ENCODE measurements at places on chromosomes 4 and X.

- DNase-seq = no peak
Observed at GRCh38 chr4:72770708-72771107, 201.7 kb upstream of the ADAMTS3 start.

- no peak for DNase-seq
Observed at GRCh38 chrX:13540602-13541001, 28.8 kb upstream of the EGFL6 start.

GRCh38 chr4:123526511-123526910 is 129.9 kb downstream of the SPRY1 start:
- DNase-seq = no peak

DNA sequence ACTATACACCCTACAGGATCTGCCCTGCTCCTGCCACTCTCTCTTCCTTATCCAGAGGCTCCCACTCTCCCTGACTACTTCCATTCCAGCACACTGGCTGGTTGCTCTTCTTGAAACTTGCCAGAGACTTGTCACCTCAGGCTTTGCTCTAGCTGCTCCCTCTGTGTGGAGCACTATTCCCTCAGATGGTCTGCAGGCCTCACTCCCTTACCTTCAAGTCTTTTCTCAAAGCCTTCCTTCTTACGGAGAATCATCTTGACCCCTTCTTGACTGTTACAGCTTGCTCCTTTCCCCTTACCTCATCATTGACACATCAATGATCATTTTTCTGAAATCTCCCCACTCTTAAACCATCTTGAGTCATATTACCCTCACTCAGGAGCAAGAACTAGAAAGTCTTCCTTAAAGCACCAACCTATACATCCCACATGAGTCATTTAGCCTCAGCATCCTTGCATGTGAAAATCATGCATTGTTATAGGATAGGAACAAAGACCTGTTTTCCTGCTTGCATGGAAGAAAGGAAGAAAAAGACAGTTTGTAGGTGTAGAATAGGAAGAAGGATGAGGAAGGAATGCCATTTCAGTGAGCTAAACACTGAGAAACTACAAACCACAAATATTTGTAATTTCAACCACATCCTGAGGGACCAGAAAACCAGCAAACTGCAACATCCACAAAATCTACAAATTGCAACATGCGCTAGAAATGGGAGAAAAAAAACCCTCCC is 55.7 kb downstream of the ANTXR2 start:
- DNase-seq = no peak

DNA sequence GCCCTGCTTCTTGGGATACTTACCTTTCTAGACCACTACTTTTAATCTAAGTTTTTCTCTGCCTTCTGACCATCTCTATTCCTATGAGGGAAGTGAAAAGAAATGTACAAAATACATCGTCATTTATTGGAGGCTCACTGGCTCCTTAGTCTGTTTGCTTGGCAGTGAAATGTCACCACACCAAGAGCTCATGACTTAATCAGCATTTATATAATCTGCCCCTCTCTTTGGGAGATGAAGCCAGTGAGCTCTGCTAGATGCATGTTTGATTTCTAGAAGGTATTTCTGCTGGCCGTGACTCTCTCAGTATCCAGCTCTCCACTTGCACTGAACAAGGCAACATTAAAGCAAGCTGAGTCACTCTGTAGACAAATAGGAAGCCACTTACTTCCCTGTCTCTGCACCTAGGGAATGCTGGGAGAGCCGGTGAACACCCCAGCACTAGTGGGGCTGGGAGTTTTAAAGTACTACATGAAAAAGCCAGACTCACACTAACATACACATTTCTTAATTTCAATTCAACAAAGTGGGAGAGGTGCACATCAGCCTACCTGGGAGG is 79.1 kb downstream of the MID1IP1 start:
- no peak for DNase-seq

- DNase-seq = no peak
Observed at GRCh38 chr4:177079327-177079726, 230.3 kb upstream of the NEIL3 start.

DNA sequence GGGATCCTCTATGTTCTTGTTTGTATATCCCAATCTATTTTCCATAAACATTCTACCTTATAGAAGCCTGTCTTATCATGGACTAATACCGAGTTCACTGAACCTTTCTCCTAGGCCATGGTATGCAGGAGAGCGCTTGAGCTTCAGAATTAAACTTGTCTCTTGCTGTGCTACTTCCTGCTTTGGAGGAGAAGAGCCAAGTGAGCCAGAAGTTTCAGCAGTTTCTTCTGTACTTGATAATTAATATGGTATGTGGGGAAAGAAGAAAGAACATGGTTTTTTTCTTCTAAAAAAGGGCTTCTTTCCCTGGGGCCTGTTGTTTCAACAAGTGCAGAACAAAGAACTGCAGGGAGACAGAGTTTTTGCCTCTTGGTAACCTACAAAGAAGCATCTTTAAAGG is 172.8 kb downstream of the ATG4A start:
- no peak for DNase-seq

DNA sequence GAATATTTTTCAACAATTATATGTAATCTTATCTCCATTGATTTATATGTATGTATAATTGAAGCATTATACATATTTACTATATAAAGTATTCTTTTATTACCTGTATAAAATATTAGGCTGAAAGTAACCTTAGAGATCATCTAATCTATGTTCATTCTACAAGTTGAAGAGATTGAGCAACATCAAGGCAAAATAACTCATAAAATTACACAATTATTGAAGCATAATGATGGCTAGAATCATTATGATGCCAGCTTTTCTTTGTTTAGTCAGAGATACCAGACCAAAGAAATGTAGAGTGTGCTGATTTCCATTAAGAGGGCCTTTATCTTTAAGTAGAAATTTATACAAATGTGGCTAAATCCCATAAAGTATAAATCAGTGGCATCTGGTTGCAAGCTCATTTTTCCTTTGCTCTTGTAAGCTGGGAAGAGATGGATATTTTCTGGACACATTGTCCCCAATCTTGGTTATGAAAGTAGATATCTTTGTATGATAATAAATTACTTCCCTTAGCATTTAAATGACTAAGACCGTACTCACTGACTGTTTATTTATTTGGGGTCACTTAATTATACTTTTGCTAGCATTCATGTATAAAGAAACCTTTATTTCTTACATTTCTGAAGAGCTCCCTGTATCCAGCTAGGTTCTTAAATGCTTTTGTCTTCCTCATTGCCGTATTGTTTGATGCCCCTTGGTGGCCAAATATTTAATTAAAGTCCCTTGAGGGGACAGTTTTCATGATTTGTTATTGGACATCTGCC is 339.8 kb downstream of the PCDH7 start:
- DNase-seq = no peak

- no peak for DNase-seq
Observed at GRCh38 chrX:131032354-131033230, 25.6 kb upstream of the ARHGAP36 start.

GRCh38 chrX:133561251-133561650 is 146.0 kb upstream of the GPC4 start:
- DNase-seq = no peak

DNA sequence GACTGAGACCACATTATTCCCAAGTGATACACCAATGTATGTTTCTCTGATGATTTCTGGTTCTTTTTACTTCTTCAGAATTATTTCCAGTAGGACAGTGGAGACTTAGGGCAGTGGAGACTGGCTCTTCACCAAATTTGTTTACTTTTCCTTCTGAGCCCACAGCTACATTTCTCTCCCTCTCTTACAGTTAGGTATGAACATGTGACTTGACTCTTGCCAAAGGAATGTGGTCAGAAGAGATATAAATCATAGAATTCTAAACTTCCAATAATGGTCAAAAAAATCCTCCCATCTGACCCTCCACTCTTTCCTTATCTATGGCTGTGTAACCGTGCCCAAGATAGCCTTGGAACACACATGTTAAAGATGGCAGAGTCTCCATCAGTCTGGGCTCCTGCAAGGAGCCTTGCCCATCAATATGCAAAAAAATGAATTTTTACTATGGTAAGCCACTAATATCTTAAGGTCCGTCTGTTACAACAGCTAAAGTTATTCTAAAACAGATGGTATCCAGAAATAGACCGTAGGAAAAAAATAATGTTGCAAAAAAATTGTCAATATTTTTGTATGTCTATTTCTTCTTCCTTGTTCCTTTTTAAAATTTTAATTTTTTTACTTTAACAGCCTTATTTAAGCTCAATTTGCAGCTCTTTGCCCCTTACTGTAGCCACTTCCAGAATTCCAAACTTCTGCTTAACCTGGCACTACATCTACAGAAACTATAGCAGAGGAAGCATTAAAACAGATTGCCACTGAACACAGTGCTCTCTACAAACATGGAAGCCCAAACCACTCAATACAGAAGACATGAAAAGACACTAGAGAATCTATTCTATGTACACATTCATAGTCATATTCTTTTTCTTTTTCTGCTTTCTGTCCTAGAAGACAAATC is 260.7 kb downstream of the COL25A1 start:
- DNase-seq = no peak

DNA sequence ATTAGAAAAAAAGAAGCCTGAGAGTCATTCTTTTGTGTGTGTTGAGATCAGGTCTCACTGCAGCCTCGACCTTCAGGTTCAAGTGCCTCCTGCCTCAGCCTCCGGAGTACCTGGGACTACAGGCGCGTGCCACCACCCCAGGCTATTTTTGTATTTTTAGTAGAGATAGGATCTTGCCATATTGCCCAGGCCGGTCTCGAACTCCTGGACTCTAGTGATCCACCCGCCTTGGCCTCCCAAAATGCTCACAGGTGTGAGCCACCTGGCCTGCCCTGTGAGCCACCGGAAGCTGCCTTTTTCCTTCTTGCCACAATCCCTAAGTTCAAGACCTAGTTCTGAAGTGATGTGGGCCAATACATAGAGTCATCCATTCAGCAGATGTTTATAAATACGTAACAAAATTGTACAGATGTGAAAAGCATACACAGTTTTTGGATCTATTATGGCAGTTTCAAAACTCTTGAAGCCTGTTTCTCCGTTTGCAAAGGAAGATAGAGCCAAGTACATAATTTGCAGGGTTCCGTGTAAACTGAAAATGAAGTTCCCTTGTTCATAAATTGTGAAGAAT is 536 bp upstream of the CTSO start:
- no peak for DNase-seq

GRCh38 chr4:183343730-183344129 is 21.5 kb upstream of the CLDN24 start:
- no peak for DNase-seq

DNA sequence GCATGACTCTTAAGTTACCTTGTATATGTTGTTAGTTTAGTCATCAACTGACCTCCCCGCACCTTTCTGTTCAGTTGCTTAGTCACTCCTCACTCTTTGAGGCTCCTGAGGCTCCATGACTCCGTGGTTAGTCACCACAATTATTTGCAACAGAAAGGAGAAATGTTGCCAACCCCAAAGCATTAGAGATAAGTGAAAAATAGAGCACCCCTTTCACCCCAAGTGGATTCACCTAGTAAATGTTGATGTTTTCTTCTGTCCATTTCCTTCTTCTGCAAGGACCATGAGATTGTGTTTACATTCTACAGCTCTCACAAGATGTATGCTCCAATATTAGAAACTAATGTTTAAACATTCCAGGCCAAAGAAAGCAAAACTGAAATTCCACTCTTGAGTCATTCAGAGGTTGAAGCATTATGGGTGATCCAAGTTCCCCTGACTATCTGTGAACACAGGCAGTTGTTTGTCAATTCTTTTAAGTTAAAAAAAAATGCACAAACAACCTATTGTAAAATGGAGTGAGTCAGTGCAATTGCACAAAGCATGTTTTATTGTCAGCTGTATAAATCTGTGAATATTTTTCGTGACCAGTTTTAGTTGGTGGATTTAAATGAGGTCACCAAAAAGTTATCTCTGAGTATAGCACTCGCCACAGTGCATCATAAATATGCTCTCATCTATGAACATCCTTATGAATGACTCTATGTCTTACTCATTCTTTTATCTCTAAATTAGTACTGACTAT is 552.4 kb upstream of the MAGEB2 start:
- no peak for DNase-seq

- no peak for DNase-seq
Observed at GRCh38 chr4:2660596-2661211, 95.4 kb downstream of the TNIP2 start.

DNA sequence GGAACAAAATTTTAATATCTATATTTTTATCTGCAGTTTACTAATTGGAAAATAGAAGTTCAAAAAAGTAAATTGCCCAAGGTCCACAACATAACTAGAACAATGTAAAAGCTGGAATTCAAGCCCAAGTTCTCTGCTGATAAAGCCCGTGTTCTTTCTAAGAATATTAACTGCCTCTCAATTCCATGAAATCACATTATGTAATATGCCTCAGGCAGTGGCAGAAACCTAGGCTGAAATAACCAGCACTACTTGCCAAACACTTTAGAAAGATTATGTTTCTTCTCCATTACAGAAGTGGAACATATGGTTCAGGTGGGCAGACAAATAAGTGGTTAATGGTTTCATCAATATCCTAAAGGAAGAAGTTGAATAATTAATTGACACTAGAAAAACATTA is 56.7 kb upstream of the ADGRL3 start:
- DNase-seq = no peak

DNA sequence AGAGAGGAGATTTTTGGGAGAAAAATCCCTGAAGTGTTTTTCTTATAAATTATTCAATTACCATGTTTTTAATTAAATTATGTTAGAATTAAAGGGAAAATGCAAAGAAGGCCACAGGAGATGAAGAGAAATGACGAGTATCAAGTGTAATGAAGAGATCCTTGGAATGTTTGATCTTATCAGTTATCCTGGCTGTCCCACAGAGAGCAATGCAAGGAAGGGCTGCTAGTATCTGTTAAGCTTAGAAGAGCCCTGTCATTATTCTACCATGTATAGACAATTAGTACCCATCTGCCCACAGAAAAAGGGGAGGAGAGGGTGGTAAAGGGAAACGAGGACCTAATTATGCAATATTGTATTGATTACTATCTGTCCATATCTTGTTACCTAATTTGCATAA is 257.1 kb downstream of the BANK1 start:
- DNase-seq = no peak

- DNase-seq = no peak
Observed at GRCh38 chr4:101366331-101366730, 19.0 kb upstream of the PPP3CA start.

GRCh38 chr4:117660668-117661067 is 373.6 kb upstream of the NDST3 start:
- no peak for DNase-seq

- no peak for DNase-seq
Observed at GRCh38 chrX:68090266-68090665, 343.0 kb downstream of the OPHN1 start.

DNA sequence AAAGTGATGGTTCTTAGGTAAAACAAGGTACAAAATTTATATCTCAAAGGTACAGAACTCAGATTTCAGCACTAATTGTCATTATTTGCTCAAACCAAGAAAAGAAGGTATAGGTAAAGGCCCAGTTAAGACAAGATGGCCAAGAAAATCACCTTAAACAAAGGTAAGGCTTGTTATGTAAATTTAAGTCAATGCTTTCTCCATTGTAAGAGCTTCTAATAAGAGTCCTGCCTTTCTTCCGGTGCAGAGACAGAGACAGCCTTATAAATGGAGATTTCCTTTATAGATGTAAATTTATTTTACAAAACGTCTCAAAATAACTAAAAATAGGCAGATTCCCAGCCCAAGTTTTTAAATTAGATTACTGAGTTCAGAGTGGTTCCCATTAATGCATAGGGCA is 89.9 kb downstream of the EDA start:
- no peak for DNase-seq
